ENCODE measurements at places on chromosomes 5 and 9.

- DNase-seq, result no peak
Measured at GRCh38 chr9:124353811-124354274, 61.4 kb downstream of the PSMB7 start.

- DNase-seq, result no peak
Measured at GRCh38 chr5:169433221-169433651, 132.3 kb upstream of the SLIT3 start.

GRCh38 chr5:5219541-5219940 lies 79.4 kb downstream of the ADAMTS16 start:
- DNase-seq, result no peak

GRCh38 chr9:131915181-131915580 lies 164.5 kb downstream of the MED27 start:
- no peak for DNase-seq

- DNase-seq, result no peak
Measured at GRCh38 chr5:12237837-12238575, 333.8 kb upstream of the CTNND2 start.

DNA sequence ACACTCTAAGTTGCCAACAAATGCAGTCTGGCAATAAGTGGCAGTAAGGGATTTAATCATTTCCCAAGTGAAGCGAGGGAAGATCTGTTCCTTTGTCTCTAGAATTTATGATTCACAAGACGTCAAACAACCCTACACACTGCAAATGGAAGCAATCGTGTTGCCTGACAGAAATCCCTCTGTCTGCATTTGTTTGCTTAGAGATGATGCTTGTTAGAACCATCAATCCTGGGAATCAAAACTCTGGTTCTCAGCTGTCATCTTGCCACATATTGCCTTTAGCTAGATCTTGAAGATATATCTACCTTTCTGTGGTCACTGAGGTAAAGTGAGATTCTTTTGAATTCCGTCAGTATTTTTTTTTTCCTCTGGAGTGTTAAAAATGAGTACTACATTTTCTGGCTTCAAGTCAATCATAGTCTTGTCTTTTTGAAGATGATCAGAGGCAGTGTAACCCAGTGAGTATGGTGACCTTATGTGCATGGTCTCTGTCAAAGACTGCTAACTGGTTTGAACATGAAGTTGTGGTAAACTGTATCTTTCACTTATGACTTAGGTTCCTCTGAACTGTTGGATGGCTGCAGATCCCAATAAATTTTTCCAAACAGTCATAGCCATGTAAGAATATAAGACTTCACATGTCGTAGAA lies 106.4 kb upstream of the STARD4 start:
- DNase-seq, result no peak

- DNase-seq, result no peak
Measured at GRCh38 chr9:135765416-135765815, 63.4 kb downstream of the KCNT1 start.

DNA sequence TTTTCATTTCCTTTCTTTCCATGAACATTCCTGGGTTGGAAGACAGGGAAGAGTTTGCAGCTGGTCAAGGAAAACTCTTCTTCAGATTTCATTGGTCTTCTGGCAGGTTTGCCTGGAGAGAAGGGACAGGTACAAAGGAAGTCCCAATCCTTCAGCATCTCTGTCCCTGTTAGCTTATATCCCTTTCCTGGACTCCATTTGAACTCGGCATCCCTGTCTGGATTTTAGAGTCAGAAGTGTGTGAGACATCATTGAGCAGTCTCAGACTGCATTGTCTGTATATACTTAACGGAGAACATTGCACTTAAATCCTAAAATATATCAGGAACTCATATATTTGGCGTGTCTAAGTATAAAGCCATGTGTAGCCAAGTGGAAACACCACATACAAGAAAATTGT lies 54.9 kb downstream of the ADGRV1 start:
- DNase-seq, result no peak

- DNase-seq, result no peak
Measured at GRCh38 chr5:141822144-141822543, 56.1 kb downstream of the PCDH1 start.

DNA sequence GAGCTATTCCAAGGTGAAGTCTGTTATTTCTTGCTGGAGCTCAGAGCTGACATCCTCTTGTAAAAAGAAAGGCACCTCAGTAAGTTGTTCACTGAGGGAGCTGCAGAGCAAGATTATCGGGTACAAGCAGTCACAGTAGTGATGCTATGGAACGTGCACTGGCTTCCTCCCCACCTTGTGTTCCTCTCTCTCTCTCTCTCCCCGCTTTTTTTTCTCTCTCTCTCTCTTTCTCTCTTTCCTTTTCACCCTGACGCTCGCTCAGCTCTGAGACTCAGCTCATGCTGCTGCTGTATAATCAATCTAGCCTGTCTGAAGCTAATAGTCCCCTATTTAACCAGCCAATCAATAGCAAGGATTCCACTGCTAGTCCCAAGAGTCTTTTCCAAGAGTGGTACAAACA lies 587.6 kb upstream of the CDH18 start:
- no peak for DNase-seq

DNA sequence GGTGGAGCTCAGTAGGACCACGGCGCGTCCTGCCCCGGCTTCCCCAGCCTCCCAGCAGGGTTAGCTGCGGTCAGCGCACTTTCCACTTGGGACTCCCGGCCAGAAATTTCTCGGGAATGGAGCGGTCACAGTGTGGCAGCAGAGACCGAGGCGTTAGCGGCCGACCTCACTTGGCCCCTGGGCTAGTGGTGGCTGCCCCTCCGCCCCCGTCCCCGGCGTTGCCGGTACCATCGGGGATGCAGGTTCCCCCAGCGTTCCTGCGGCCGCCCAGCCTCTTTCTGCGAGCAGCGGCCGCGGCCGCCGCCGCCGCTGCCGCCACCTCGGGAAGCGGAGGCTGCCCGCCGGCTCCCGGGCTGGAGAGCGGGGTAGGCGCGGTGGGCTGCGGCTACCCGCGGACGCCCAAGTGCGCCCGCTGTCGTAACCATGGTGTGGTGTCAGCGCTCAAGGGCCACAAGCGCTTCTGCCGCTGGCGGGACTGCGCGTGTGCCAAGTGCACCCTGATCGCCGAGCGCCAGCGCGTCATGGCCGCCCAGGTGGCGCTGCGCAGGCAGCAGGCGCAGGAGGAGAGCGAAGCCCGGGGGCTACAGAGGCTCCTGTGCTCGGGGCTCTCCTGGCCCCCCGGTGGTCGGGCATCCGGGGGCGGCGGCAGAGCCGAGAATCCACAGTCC lies 460 bp downstream of the DMRTA1 start:
- peak; percentile 63 for DNase-seq

- DNase-seq, result no peak
Measured at GRCh38 chr5:71767661-71768060, 48.6 kb downstream of the CARTPT start.

DNA sequence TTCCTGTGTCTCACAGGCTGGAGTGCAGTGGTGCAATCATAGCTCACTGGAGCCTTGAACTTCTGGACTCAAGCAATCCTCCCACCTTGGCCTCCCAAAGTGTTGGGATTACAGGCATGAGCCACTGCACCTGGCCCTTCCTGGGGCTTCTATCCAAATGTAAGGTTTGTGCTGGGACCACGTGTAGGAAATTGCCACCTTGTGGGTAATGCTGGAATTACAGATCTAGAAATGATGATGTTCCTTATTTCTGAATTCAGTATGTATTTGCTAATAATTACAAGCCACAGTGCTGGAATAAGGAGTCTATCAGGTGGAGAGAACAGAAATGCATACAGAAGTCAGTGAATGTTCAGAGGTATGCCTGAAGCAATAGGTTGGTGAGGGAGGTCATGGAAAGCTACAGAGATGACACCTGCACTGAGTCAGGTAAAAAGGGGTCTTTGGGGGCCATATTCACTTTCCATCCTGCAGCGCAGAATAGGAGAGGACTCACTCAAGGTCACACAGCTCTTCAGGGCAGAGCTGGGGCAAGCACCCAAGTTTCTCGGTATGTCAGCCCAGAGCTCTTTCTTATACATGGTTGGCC lies 8.8 kb upstream of the IGFBPL1 start:
- DNase-seq, result no peak

DNA sequence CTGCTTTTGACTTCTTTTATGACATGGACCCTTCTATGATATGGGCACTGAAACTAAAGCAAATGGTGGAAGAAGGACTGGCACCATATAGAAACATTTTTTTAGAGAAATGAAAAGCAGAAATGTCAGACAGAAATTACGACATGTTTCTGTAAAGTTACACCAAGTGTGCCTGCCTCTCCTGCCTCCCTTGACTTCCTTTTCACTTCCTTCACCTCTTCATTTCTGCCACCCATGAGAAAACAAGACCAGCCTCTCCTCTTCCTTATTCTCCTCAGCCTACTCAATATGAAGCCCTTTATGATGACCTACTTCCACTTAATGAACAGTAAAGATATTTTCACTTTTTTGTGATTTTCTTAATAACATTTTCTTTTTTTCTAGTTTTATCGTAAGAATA lies 44.5 kb downstream of the ERCC6L2 start:
- DNase-seq, result no peak

DNA sequence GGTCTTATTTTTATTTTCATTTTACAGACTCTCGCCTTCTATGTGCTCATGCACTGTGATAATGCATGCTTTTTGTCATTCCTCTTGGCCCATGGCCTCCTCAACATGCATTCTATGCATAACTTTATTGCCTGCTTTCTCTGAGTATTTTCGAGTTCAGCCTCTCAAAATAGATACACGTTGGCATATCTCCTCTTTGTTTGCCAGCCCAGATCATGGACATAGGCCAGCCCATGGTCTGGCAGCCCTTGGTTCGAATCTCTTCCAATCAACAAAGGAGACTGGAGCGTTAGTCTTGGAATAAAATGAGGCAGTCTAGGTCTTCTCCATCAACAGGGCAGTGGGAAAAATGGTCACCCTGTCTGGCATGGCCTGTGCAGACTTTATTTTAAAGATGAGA lies 279.5 kb upstream of the ADAMTS16 start:
- DNase-seq, result no peak

DNA sequence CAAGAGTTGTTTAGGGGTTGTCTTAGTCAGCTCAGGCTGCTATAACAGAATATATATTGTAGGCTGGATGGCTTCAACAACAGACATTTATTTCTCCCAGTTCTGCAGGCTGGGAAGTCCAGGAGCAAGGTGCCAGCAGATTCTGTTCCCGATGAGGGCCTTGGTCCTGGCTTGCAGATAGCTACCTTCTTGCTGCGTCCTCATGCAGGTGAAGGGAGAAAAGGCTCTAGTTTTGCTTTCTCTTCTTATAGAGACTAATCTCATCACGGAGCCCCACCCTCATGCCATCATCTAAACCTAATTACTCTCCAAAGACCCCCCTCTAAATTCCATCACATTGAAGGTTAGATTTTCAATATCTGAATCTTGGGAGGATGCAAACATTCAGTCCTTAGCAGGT lies 246.0 kb upstream of the ANKRD55 start:
- no peak for DNase-seq

DNA sequence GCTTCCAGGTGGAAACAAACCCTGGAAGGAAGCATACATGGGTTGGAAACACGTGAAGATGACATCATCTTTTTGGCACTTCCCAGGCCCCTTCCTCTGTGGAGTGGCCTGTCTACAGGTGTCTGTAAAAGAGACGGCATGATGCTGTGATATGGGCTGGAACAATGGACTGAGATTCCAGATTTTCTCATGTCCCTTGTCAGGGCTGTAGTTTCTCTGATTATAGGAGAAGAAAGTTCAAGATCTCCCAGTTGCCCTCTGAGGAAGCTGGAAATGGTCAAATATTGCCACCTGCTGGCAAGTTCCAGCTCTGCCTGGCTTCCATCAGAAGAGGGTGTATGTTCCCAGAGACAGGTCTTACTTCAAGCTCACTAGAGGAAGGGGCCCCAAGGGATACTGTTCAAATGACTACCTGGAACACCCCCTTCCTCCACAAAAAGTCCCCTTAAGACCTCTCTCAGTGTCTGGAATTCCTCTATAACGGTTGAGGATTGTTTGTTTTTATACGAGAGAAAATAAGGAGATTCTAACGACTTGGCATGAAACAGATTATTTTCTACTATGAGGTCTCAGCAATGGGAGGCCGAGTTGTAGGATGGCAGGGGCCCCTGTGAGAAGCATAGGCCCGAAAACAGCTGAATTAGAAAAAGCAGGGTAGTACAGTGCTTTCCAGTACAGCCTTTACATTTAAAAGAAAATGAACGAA lies 7.3 kb upstream of the ANXA6 start:
- DNase-seq, result peak; percentile 68

- peak; percentile 86 for DNase-seq
Measured at GRCh38 chr5:180209137-180209581, at the start of gene RASGEF1C. RASGEF1C (minus strand) TSS chr5:180209211; CDS start chr5:180138052, 71,159 bp downstream.

- no peak for DNase-seq
Measured at GRCh38 chr5:149679876-149680809, 50.0 kb upstream of the PPARGC1B start.

All from HuH-7 (cell line).